ENCODE measurements at places on chromosomes 16 and 17. TPM values are rescaled to one million over a fixed set of nuclear protein-coding genes. Genes with fewer than 3 reads are reported as not detected.

The CCL8 gene
- not detected for total RNA-seq

DNA sequence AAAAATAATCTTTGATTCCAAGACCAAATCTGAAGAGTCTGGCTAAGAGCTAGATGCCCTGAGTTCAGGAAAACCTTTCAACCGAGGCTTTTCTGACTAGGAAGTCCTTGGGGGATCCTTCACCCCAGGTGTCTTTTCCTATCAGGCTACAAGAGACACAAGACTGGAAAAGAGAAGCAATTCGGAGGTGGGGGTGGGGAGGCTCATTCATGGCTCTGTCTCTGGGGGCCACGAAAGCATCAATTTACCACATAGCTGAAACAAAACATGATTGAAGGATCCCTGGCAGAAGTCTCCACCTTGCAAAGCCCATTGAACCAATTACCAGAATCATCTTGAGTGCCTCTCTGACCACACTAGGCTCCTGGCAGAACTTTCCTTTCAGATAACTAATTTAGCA is 239.8 kb upstream of the SALL1 start:
- no peak for DNase-seq

- DNase-seq, result no peak
Observed at GRCh38 chr16:11016524-11016988, 72.2 kb downstream of the CLEC16A start.

- no peak for DNase-seq
Observed at GRCh38 chr16:14029658-14030057, 41.5 kb upstream of the MRTFB start.

GRCh38 chr16:31181102-31181830 is 1.3 kb downstream of the FUS start:
- no peak for DNase-seq

DNA sequence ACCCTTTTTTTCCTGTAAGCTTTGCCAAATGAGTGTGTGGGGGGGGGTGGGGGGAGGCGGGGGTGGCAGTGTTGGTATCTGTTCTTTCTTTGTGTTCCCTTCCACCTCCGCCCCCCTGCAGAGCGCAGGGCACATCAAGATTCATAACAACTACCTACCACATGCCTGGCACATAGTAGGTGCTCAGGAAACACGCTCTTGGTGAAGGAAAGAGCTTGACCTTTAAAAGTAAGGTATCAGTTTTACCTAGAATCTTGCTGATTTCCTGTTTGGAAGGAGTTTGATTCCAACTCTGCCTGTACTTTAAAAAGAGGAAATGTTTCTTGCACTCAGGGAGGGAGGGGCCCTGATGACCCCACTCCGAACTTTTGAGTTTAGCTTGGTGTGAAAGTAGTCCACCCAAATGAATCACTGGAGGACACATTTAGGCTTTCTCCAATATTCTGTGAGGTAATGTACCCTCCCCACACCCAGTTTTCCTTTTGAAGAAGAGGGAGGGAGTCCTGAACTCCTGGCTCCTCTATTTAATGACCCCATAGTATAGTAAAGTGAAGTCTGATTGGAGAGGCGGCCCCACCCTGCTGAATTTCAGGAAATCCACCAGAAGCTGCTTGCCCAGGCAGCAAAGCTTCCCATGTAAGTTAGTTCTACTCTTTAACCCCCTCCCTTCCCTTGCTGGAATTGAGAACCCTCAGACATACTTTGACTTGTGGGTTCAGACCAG is 560 bp upstream of the FAM20A start:
- DNase-seq, result no peak
